ENCODE measurements at places on chromosomes 2 and 18.

- DNase-seq, result no peak
Observed at GRCh38 chr2:137999273-137999672, 35.0 kb downstream of the HNMT start.

DNA sequence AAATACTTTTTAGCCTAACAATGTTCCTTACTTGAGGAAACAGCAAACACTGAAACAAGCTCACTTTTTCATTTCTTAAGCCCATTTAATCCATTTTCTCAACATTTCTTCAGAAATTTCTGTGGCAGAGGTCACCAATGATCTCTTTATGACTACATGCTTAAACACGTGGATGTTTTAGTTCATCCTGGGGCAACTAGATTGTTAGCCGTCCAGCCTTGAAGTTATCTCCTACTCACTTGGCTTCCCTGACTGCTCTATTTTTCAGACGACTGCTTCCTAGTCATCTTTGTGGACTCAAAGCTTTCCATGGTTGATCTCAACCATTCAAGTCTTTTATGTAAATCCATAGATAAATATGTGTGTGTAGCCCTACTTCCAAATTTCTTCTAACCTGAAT is 24.1 kb downstream of the CD302 start:
- no peak for DNase-seq

DNA sequence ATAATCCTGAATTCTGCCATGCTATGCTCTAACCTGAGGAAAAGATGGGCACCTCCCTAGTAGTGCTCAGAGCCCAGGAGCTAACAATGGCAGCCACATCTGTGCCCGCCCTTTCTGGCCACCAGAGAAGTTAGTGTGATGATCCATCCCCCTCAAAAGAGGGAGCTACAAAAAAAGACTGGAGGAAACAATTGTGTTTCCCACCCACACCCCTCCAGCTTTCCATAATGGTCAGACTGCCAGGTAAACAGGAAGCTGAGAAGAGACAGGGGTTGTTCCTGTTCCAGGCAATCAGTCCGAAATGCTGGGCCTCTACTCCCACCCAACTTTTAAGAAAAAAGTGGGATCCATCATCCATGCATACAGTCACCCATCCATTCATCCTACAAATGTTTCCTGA is 3.2 kb downstream of the TBC1D8 start:
- DNase-seq, result no peak

GRCh38 chr18:59708988-59709387 is 11.8 kb upstream of the CCBE1 start:
- no peak for DNase-seq

Measured in astrocyte of the spinal cord (primary cell).